Central memory CD4-positive, alpha-beta T cell (primary cell): ENCODE measurements at places on chromosomes 3 and 15.

- no peak for DNase-seq
Measured at GRCh38 chr3:103629391-103629790, 1194.6 kb downstream of the ZPLD1 start.

- DNase-seq = no peak
Measured at GRCh38 chr3:53794597-53794996, 51.6 kb downstream of the CHDH start.

DNA sequence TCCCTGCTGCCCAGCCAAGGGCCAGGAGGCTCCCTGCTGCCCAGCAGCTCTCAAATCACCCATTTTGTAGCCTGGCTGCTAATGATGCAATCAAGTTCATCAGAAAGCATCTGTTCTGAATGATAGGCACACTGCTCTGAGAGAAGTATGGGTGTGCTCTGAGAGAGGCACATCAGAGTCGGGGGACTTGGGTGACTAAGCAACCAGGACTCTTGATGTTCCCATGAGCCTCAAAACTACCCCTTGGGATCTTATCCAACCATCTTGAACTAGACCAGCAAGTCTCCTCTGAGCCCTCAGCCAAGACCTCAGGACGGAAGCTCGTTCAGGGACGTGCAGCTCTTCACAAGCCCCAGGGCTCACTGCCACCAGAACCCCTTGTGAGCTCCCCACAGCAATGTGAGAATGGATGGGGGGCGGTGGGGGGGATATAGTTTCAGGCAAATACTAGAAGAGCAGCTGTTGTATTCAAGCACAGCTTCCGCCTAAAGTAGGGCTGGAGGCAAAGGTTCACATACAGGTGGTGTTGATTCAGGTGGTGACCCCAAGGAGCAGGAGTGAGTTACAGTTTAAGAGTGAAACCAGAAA, 52.2 kb upstream of the HES1 start:
- no peak for DNase-seq

GRCh38 chr15:64642875-64643274, 132.5 kb downstream of the RBPMS2 start:
- no peak for DNase-seq

GRCh38 chr3:107328069-107328468, 49.2 kb upstream of the CCDC54 start:
- no peak for DNase-seq

- DNase-seq = no peak
Measured at GRCh38 chr15:69042531-69042930, 28.0 kb downstream of the NOX5 start.

GRCh38 chr15:72078887-72079286, 39.1 kb downstream of the MYO9A start:
- no peak for DNase-seq

DNA sequence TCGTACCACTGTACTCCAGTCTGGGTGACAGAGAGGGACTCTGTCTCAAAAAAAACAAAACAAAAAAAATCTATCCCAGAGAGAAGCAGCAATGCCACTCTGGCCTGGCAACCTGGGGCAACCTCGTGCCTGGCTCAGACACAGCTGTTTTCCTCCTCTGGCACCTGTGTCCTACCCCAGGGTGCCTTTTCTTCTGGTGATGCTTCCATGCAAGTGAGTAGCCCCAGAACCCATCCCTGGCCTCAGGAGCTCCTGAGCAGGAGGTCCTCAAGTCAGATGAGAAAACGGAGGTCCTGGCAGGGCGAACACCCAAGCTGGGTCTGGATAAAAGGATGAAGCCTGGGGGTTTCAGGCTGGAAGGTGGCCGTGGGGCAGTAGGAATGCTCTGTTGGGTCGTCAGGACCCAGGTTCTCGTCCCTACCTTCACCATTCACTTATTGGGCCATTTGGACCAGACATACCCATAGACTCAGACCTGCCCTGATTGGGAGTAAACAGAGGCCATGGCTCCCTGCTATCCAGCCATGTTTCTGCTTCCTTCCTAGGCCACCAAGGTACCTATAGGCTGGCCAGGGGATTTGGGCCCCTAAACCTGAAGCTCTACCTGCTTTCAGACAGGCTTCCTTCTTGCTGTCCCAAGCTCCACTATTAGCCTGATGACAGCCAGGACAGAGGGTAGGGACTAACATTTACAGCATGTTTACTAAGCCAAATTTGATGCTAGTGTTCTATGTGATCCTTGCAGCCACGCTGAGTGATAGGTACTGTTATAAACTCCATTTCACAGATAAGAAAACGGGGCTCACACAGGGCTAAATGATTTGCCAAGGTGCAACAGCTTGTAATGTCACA, 102.2 kb downstream of the DAPK2 start:
- DNase-seq = no peak

DNA sequence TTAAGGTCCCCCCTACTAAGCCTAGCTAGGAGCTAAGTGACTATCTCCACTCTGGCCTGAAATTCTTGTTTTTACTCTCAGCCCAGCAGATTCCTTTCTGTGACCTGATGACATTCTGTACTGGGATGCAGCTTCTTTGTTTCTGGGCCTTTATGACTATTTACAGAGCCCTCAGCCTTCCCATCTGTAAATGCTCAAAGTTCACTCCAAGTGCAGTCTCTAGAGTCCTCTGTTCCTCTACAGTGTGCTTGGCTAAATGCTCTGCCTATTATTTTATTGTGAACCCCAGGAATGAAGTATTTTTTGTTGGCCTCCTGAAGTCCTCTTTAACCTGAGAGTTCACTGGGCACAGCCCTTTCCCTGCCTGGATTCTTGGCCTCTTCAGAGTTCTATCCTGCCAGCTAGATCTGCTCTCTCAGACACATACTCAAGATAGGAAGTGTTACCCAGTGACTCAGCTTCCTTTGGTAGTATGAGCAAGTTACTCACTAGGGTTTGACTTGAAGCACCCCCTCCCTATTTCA, 278.1 kb upstream of the P2RY1 start:
- no peak for DNase-seq

GRCh38 chr3:13711911-13712650, 163.2 kb downstream of the FBLN2 start:
- no peak for DNase-seq

DNA sequence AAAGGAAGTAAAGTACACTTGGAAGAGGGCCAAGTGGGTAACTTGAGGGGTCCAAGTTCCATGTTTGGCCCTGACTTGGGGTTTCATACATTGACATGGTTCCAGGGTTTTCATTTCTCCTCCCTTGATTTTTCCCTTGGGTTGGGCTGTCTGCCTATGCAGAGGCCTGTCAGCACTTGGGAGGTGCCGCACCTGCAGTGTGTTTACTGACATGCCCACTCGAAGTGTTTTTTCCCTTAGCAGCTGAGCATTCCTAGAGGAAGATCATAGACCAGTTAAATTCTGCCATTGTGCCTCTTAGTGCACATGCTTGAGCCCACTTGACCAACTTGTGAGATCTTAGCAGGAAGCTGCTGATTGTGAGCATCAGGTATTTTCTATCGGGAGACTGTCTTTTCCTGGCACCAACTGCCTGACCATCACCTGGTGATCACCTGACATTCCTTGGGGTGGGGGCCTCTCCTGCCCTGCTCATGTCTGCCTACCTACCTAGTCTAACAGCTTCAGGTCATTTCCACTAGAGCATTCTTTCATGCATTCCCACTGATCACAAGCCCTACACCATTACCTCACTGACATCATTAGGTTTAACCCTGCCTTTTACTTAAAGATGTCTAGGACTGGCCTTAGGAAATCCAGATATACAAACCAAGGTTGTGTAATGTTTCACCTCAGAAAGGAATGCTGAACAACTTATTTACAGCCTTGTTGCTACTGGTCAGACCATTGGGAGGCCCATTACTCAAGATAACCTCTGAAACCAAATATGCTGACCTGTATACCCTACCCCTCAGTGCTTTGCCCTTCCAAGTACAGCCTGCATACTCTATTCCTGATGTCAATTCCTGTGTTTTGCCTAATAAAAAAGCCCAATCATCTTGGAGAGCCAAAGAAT, 68.3 kb downstream of the CD47 start:
- DNase-seq = no peak

DNA sequence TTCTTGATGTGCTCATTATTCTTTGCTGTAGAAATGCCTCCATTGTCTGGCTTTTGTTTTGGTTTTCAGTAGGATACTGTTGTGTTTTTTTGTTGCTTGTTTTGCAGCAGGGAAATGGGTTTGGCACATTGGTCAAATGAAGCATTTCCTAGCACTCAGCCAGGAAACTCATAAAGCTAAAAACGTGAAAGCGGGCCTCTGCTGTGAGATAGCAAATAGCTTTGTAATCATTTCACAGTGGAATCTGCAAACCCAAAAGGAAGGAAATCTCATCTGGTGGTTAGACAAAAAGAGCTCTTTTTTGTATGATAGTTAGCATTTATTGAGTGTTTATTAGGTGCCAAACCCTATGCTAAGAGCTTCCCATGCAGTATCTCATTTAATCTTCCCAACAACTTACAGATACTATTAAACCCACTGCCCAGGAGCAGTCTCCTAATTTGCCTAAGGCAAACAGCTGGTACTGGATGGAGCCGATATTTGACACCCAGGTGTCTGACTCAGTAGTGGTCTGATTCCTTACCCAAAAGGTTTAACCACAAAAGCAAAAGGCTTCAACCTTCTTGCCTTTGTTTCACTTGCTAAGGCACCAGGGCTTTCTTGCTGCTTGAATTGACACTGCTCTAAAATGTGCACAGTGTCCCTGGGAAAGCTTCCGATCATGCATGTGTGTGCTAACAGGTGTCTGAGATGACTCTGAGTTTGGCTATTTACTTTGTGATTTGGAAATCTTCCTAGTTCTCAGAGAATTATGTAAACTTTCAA, 527.9 kb upstream of the MDFIC2 start:
- DNase-seq = no peak

DNA sequence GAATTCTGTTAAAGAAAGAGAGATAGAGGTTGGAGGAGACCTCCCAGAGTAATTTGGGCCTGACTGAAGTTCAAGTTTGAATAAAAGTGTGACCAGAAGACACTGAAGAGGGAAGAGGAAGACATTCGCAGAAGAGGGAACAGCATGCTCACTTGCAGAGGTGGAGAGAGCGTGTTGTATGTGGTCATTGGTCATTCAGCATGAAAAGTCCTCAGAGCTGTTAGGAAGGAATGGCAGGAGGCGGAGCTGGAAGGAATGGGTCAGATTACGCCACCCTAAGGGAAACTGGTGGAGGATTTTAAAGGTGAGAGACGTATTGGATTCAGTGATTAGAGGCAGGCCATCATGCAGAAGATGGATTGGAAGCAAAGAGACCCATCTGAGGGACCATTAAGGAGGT, 41.6 kb downstream of the IQCH start:
- DNase-seq = no peak

GRCh38 chr3:123952844-123953520, 8.0 kb downstream of the CCDC14 start:
- no peak for DNase-seq

- DNase-seq = no peak
Measured at GRCh38 chr3:70770650-70771049, 458.2 kb upstream of the MDFIC2 start.

GRCh38 chr15:95989392-95989791, 341.1 kb upstream of the NR2F2 start:
- no peak for DNase-seq

GRCh38 chr3:75171630-75172230, 492.4 kb upstream of the FRG2C start:
- no peak for DNase-seq

GRCh38 chr15:41377978-41378377, 24.3 kb downstream of the NDUFAF1 start:
- no peak for DNase-seq
